ENCODE measurements at places on chromosomes 5 and 9.

DNA sequence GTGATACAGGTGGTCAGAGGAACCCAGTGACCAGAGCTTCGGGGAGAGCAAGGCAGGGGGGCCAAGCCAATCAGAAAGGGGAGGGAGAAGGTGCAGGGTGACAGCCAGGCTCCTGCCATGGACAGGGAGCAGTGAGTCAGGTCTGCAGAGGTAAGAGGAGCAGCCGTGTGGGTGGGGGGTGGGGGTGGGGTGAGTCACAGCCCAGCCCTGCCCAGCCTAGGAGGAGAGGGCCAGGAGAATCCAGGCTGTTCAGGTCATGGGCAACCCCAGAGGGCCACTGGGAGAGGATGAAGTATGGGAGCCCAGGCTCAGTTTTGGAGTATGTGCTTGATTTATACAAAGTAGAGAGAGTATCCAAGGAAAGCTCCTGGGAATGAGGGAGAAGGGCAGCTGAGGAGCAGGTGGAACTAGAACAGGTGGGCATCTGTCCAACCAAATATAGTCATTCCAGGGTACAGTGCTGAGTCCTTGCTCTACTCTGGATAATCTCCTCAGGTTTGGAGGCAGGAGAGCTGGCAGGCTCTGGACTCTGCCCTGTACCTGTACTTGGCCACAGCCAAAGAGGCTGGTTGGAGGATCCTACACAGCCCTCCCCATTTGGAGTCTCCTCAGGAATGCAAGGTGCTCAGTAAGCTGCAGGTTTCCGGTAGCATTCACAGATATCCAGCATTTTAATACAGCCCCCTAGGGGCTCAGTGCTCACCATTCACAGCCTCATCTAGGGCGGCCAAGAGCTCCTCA, 1.6 kb downstream of the HBEGF start:
- no peak for DNase-seq

GRCh38 chr9:129696944-129697655, 31.7 kb downstream of the PRRX2 start:
- no peak for DNase-seq

- DNase-seq, result no peak
Observed at GRCh38 chr5:160925281-160925680, 73.3 kb upstream of the ATP10B start.

- DNase-seq, result no peak
Observed at GRCh38 chr9:124038239-124038638, 26.7 kb downstream of the LHX2 start.

GRCh38 chr9:113139225-113139829, 11.5 kb upstream of the SLC31A2 start:
- no peak for DNase-seq

DNA sequence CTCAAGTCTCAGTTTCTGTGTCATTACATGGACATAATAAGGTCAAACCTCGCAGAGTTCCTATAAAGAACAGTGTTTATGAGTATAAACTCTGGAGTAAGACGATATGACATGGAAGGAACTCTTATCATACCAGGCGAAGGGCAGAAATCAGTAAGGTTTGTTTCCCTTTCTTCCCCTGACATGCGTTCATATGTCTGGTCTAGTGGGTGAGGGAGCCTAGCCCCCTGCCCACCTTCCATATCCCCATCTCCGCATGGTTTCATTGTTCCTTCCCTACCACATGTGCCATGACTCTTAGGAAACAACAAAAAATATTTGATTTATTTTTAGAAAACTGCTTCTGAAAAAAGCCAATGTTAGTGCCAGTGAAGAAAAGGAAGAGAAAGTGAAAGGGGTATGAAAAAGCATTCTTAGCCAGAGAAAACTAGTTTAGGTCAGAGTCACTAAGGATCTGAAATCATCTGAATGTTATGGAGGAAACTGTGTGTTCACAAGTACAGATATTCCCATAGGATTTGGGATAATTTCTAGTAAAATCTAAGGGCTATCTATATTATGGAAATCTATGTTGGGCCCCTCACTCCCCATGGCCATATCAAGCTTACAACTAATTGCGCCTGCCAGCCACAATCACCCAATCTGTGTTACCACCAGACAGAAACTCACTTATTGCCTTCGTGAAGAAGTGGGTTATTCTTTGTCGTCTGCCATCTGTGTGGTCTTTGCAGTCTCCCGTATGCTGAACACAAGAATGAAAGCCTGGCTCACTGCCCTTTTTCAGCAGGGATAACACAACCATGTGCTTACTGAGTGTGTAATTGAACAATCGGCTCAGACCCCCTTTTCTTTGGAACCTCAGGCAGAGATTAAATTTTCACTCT, 19.9 kb upstream of the HMHB1 start:
- DNase-seq, result no peak

DNA sequence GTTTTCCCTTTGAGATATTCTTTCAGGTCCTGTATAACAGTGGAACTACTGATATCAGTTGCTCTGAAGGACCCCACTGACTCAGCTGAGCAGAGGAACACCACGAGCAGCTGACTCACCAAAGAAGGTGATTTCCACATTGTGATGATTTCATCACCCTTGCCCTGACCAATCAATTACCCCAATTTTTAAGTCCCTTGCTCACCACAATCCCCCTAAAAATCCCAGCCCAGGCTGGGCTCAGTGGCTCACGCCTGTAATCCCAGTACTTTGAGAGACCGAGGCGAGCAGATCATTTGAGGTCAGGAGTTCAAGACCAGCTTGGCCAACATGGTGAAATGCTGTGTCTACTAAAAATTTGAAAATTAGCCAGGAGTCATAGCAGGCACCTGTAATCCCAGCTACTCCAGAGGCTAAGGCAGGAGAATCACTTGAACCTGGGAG, 125.3 kb upstream of the ABCA1 start:
- DNase-seq, result peak; percentile 66

DNA sequence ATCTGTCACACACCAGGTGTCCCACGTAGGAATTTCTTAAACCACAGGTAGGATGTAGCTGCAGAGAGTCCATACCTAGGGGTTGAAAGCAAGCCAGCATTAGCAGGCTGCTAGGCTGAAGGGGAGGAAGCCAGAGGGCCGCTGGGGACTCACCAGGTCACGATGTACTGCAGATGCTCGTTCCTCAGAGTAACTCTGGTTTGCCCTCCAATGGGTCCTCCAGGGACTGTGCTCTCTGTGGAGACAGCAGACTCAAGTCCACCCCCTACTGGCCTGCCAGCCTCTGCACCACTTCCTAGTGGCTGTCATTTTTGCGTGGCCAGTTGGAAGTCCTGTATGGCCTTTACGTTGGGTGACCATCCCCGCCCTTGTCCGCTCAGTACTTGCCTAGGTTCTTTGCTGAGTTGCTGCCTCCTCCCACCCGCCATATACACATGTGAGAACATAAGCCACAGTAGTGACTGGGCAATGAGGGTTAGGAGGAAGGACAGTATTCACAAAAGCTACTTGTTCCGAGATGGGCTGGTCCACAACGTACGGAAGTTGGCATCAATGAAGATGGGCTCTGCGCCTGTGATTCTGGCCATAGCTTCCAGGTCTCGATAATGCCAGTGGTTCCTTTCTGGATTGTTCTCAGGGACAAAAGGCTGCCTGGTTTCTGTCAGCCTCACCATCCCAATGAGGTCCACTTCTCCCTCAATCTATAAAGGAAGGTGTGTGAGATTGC, 4.1 kb downstream of the RPL7A start:
- DNase-seq, result peak; percentile 53

DNA sequence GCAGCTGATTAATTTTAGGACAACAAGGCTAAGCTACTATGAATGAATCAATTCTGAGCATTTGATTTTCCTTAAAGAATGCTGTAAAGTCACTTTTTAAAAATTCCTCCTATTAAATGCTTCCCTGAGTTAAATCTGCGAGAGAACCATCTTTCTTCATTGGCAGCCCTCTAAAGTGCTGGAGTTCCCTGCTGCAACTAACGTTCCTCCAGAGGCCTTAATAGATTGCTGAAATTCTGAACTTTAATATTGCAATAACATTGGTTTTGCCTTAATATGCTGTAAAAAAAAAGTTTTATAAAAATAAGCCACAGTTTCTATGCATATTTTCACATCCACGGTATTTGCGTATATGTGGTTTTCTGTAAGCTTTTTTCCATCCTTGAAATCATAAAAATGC, 298.0 kb upstream of the PIK3R1 start:
- DNase-seq, result no peak

- no peak for DNase-seq
Observed at GRCh38 chr5:174719793-174720611, 4.4 kb upstream of the MSX2 start.

GRCh38 chr5:28117273-28117672, 1078.9 kb upstream of the CDH9 start:
- no peak for DNase-seq

DNA sequence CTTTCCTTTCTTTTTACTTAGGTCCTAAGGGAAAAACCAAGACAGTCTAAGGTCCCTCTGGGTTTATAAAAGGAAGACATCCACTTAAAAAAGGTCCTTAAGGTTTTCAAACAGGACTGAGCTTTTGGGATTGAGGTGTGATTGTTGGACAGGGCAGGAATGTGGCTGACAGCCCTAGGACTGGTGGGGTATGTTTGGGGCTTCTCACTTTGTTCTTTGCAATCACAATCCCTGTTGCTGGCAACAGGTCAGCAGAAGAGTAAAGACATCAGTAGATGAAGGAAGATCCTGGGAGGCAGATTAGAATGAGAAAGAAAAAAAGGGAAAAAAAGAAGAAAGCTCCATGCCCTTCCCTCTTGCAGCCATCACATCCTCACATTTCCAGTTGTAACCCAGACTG, 101.4 kb upstream of the TARS1 start:
- no peak for DNase-seq

GRCh38 chr9:93117924-93118862, 15.9 kb downstream of the NINJ1 start:
- DNase-seq, result no peak

DNA sequence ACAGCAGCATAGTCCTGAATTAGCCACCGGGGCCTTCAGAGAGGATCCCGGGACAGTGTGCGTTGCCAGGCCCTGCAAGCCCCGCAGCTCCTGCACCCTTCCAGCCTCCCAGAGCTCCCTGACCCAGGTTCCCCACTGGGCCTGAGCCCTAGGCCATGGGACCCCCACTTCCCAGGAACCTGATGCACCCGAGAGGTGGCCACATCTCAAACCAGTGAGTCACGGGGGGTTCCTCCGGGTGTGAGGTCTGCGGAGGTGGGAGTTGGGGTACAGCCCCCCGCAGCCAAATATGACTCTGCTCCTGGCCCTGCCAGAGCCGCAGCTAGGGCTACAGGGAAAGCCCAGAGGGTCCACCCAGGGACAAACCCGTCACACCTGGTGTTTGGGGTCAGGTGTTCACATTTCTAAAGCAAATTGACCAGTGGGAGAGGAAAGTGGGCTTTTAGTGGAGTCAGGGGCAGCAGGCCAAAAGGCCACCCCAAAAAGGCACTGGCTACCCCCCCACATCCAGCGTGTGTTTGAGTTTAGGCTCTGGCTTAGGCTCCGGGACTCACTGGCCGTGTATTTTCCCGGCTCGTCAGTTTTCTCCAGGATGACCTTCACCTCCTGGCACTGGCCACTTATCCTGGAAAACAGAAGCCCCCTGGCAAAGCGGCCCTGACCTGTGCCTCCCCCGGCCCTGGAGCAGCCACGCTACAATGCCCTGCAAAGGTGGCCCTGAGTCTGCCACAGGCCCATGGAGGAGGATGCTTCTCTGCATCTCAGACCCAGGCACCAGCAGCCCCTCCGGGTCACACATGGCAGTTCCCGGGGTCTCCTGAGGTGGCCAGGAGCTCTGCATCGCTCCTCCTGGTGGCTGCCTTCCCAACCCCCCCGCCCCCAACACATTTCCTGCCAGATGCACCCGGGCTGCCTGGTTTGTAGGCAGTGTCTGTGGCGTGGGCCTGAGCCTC, 17.4 kb upstream of the OBP2B start:
- DNase-seq, result no peak

DNA sequence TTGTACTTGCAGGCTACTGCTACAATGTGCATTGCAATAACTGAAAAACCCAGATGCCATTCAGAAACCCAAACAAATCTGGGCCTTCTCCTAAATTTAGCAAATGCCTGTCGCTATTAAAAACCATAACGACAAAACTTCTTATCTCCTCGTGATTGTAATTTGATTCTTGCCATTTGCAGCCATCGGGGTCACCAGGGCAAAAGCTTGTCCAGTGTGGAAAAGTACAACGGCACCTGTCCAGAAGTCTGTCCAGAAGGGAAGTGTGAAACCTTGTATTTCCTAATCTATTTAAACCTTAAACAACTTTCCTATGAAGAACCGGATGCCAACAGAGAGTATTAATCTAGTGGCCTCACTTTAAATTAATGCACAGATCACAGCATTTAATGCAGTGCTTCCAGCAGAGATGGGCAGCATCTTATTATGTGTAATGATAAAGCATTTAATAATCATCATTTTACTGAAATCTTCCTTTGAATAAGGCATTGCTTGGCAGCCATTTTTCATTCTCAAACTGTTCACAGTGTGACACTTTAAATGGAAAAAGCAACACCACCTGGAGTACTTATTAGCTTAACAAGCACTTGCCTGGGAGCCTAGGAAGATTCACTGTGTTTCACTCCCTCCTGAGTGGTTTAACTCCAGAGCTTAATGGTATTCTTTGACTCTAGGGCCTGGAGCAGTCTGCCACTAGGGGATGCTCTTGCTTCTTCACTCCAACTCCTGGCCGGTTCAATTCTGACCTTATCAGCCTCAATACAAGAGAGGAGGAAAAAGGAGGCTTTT, 4.9 kb upstream of the C7 start:
- peak; percentile 56 for DNase-seq

DNA sequence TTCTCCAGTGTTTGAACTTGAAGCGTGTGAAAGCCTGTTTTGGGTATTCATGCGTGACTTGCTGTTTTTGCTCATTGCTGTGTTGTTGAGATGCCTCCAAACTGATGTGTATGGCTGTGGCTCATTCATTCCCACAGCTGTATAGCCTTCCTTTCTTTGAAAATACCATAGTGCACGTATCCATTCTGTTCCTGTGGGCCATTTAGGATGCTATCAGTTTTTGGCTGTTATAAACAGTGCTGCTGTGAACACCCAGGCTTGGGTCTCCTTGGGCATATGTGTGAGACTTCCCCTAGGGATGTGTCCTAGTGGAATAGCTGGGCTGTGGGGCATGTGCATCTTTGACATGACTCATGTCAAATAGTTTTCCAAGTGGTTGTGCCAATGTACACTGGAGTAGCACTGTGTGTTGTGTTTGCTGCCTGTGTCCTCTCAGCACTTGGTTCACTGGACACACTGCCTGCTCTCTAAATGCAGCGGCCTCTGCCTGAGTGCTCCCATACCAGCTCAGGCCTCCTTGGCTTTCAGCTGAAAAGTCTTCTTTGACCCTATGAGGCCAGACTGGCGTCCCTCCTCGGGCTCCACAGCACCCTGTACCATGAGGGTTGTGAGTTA, 102.6 kb upstream of the TBC1D2 start:
- DNase-seq, result no peak

DNA sequence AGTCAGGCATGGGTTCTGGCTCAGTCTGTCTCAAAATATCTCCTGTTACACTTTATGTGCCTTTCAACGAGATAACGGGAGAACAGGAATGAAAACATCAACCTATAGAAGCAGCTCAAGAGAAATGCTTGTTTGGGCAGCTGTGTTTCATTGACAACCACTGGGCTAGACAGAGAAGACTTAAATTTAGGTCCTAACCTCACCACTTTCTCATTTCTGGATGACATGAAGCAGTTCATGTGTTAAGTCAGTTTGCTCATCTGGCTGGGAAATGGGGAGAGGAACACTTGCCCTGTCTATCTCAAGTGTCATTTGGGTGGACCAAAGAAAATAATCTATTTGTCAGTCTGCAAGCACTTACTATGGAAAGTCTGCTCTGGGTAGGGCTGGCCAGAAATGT, 66.7 kb upstream of the PCA3 start:
- no peak for DNase-seq
